ENCODE measurements at places on chromosomes 11 and 22.

GRCh38 chr11:67614730-67615714, 8.3 kb downstream of the NDUFV1 start:
- DNase-seq = no peak

GRCh38 chr22:24695561-24696511, 78.7 kb downstream of the PIWIL3 start:
- peak; percentile 8 for DNase-seq

GRCh38 chr22:42396621-42397331, 35.4 kb downstream of the NFAM1 start:
- DNase-seq = no peak

DNA sequence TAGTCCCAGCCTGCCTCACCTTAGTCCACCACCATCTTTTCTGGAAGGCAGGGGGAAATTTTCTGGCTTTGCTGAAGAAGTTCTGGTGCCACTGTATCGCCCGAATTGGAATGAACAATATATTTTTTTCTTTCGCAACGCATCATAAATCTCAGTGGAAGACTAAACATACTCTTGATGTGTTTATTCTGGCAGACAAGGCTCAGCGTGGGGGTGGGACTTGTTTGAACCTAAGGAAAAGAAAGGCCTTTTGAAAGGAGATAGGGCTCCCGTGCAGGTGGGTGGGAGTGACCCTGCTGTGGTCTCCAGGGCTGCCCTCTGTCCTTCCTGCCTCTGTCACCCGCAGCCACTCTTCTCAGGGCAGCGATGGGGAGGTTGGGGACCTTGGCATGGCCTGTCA, 42.5 kb downstream of the CD82 start:
- DNase-seq = no peak

DNA sequence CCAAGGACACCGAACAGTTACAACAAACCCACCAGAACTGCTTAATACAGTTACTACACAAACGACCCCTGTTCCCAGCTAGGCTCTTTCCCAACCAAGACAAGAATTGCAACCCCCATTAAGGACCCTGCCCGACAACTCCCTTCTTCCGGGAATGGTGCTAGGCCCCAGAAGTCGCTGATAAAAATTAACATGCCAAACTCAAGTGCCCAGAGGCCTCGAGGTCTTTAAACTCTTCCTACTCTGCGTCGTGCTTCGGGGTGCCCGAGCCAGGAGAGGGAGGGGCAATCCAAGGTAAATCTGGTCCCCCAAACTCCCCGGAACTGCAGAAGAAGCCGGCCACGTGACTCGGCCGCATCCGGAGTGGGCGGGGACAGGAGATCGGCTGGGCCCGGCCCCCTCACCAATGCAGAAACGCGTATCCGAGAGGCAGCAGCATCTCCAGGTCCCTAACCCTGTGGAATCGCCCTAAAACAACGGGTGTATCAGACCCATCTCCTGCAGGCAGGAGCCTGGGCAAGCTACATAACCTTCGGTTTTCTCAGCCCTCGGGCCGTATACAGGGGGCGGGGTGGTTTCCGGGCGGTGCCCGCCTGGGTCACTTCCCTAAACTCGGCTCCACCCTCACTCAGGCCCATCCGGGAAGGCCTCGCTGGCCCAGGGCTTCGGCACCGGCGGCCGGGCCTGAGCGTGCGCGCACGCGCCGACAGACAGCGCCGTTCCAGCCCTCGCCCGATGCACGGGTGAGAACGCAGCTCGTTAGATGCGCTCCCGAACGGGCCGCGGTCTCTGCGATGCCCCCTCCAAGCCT, 1.1 kb downstream of the CFL1 start:
- no peak for DNase-seq

DNA sequence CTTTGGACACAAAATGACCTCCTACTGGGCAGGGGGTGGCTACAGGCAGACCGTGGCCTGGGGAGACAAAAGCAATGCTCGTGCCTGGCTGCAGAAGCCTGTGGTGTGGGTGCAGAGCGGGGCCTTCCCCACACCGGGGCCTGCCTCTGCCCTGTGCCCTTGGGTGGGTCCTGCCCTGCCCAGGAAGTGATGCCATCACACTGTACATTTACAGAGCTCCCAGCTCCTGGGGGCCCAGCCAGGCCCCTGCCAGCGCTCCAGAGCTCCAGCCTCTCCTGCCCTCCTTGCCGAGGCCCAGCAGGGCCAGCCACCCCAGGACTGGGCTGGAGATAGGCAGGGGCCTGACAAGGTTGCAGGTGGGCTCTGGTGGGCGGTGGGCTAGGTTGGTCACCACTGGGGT, 40.1 kb downstream of the MUC5B start:
- no peak for DNase-seq

- peak; percentile 21 for DNase-seq
Observed at GRCh38 chr11:16239141-16240105, 116.9 kb downstream of the SOX6 start.

DNA sequence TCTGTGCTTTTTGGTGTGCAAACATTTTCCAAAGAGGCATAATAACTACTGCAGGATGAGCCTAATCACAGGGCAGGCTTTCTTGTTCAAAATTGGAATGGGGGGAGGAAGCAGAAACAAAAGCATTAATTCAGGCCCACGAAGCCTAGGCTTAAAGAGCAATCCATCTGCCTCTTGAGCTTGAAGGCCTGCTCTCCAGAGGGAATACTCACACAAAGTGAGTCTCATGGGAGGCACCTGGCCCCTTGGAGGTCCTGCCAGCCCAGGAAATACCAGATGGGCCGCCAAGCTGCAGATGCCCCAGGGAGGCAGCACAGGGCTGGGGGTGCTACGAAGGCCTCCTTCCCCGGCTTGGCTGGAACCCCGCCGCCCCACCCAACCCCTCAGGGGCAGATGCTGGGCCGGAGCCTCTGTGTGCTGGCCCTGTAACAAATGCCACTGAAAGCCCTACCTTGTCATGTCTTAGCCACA, 39.3 kb upstream of the COMT start:
- DNase-seq = no peak

DNA sequence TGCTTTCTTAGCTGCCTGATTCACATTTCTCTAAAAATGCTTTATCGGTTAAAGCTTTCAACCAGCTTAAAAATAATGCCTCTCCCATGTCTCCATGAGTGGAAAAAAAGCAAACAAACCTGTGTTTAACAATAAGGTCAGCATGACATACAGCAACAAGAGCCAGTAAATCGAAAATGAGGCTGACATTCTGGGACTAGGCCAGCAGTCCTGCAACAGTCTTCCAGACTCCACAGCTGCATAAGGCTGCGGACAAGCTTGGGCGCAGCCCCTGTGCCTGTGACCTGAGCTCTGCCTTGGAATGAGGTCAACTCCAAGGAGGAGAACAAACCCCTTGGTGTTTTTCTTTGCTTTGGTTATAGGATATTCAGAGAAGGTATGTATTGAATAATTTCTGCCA, 95.5 kb downstream of the PGR start:
- no peak for DNase-seq

GRCh38 chr11:106389101-106389500, 311.6 kb downstream of the AASDHPPT start:
- DNase-seq = no peak

- no peak for DNase-seq
Observed at GRCh38 chr11:83073258-83073657, 1.6 kb upstream of the RAB30 start.

GRCh38 chr11:125020342-125020741, 42.8 kb upstream of the SLC37A2 start:
- no peak for DNase-seq

DNA sequence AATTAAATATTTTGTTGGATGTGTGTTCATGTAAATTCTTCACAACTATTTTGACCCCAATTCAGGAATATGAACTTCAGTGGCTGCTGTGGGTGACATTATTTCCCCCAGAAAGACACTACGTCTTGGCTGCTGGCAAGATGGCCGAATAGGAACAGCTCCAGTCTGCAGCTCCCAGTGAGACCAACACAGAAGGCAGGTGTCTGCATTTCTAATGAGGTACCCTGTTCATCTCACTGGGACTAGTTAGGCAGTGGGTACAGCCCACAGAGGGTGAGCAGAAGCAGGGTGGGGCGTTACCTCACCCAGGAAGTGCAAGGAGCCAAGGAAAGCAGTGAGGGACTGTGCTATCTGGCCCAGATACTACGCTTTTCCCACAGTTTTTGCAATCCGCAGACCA, 65.3 kb downstream of the ZBTB44 start:
- DNase-seq = no peak

- DNase-seq = no peak
Observed at GRCh38 chr22:24407278-24407665, 20.1 kb upstream of the ADORA2A start.

DNA sequence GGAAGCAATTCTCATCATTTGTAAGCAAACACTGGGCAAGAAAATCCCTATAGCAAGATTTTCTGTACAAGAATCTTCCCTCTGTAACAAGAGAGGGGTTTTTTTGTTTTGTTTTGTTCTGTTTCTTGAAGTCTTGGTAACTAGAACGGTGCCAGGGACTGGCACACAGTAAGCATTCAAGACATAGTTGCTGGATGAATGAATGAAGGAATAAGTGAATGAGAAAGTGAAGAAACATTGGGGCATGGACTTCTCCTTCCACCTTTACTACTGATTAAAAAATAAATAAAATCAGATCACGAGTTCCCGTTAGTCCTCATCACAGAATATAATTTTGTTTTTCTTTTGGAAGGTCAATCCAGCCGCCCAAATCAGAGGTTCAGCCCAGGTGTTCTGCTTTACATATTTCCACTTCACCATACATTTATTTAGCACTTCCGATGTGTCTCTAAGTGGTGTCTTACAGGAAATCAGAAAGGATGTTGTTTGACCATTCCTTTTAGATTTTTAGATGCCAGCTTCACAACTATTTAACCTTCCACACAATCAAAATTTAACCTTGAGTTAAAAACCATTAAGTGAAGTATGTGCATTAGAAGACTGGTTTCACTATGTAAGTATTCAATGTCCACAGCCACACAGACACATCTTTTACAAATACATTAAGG, 281.2 kb downstream of the CADM1 start:
- DNase-seq = no peak

GRCh38 chr11:13868710-13869397, 93.7 kb upstream of the SPON1 start:
- DNase-seq = no peak

DNA sequence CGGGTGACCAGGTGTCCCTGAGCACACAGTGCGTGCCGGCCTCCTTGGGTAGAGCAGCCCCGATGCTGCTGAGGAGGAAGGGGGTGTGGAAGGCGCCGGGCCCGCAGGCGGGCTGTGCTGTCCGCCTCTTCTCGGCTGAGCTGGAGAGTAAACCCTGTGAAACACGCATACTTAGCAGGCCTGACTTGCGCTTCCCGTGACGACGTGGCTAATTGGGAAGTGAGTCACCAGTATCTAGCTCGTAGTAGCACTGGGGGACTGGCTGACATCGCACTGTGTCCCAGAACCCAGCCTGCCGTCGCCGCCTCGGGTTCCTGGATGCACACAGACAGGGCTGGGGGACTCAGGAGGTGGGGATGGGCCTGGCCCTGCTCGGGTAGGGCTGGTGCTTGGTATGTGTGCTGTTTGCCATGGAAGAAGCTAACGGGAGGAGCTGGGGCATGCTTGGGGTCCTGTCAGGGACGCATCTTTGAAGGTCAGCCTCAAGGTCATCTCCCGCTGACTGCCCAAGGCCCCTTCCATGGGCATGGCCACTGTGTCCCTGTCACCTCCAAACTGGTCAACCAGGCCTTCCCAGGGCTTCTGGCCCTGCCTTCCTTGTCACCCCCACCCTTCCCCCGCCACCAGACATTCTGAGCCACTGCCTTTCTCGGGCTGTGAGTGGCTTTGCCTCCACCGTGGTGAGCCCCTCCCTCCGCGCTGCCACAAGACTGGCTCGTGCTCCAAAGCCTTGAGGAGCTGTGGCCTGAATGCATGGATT, 1327.0 kb downstream of the BRD1 start:
- DNase-seq = no peak

- DNase-seq = no peak
Observed at GRCh38 chr11:97996762-97997161, 1024.0 kb upstream of the CNTN5 start.

DNA sequence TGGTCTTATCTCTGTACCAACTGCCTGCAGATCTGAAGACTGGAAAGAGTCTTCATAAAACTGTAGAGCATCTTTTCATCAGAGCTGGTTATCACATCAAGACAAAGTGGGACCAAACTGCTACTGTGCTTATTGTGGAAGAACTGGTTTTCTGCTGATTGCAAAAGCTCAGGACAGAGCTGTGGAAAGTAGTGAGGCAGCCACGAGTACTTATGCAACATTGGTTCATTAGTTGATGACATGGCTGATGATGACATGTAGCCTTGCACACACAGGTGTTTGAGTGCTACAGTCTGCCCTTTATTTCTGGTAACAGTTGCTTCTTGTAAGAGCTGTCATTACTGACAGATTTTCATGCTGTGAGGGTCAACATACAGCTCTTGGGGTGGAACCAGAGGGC, 185.4 kb upstream of the GUCY1A2 start:
- no peak for DNase-seq

- no peak for DNase-seq
Observed at GRCh38 chr11:36077886-36078685, 134.2 kb downstream of the LDLRAD3 start.

- no peak for DNase-seq
Observed at GRCh38 chr22:24053481-24054226, 42.5 kb downstream of the CABIN1 start.

GRCh38 chr11:113885897-113886296, 10.5 kb upstream of the USP28 start:
- no peak for DNase-seq

DNA sequence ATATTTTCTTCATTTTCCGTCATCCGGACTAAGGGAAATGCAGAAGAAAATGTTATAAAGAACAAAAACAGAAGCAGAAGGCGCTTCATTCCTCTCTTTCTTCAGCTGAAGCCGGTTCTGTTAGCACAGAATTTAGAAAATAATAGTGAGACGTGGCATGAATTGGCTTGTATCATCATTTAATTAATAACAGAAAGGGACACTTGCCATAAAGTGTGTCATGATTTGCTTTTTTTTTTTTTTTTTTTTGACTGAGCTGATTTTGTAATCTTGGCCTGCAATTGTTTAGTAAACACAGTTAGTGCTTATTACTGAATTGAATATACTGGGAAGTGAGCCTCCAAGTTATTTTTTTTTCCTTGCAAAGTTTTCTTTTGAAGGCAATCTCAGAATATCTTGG, at the start of gene MMP27:
Gene MMP27, minus strand, starts transcription at position 144 of the 400 bp plus-strand sequence. Its CDS starts 55 bp downstream, at position 89.
- no peak for DNase-seq

DNA sequence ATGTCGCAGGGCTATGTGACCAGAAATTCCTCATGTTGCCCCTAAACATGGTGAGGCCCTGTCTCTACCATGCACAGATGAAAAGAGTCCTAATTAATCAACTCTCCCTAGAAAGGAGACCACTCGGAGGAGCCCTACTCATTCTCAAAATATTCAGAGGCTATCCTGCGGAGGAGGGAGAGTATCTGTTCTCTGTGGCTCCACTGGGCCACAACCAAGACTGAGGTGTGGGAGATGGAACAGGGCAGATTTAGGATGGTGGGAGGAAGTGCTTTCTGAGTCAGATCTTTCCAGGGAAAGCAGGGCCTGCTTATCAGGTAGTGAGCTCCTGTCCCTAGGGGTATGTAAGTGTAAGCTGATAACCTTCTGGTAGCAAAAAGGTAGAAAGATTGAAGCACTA, 37.0 kb upstream of the PRDM11 start:
- no peak for DNase-seq

DNA sequence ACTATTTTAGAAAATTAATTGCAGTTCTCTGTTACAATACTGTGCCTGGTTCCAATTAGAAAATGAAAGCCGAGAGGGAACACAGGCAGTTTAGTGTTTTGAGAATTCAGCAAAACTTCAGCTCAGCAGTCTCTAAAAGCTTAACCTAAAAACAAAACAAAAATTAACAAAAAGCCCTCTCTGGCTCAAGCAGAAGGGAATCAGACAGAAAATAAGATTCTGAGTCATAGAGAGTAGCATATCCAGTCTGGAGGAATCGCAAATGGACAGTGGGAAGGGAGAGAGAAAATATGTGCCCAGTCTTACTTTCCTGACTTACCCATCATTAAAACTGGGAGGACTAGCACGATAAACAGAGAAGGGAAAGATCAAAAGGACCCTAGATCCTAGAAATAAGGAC, 38.1 kb upstream of the CHRM4 start:
- no peak for DNase-seq

Data from AG04450 (cell line).